ENCODE measurements at places on chromosomes 5 and 9. TPM values are rescaled to one million over a fixed set of nuclear protein-coding genes. Genes with fewer than 3 reads are reported as not detected.

- DNase-seq = peak; percentile 36
Observed at GRCh38 chr9:129343424-129344375, 165.6 kb upstream of the IER5L start.

GRCh38 chr9:112556497-112557442, 70.1 kb downstream of the KIAA1958 start:
- no peak for DNase-seq

GRCh38 chr9:120885958-120886357, 9.0 kb upstream of the PHF19 start:
- no peak for DNase-seq

GRCh38 chr9:78919701-78920100, 622.8 kb downstream of the PSAT1 start:
- DNase-seq = no peak

- DNase-seq = no peak
Observed at GRCh38 chr9:83601463-83601862, 21.5 kb upstream of the IDNK start.

DNA sequence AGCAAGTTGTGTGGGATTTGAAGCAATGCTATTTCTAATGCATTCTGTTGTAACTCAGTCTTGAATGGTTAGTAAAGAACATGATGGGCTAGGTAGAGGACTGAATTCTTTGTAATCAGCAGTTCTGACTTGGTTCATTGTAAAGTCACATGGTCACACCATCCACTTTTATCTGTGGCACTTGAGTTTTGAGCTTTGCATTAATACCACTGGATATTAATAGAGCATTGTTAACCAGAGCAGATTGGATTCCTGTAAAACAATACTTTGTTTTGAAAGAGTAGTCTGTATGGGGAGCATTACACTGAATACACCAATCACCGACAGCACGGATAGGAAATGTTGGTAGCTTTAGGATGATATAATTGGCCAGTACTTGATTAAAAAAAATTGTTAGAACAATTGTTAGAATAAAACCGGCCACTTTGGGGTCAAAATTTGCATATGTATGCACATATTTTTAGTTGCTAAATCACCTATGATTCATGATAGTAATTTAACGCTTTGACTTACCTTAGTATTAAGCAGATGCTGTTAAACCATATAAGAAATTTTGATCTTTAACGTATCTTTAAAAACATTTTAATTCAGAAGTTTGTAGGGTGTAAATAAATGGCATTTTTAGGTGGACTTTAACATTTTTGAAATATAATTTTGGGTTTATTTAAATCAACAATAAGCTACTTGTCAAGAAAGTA, 17.4 kb downstream of the SLC12A2 start:
- DNase-seq = no peak

GRCh38 chr9:128634651-128635262, 21.9 kb downstream of the DYNC2I2 start:
- DNase-seq = no peak

GRCh38 chr9:72382405-72382804, 17.4 kb upstream of the ZFAND5 start:
- no peak for DNase-seq

DNA sequence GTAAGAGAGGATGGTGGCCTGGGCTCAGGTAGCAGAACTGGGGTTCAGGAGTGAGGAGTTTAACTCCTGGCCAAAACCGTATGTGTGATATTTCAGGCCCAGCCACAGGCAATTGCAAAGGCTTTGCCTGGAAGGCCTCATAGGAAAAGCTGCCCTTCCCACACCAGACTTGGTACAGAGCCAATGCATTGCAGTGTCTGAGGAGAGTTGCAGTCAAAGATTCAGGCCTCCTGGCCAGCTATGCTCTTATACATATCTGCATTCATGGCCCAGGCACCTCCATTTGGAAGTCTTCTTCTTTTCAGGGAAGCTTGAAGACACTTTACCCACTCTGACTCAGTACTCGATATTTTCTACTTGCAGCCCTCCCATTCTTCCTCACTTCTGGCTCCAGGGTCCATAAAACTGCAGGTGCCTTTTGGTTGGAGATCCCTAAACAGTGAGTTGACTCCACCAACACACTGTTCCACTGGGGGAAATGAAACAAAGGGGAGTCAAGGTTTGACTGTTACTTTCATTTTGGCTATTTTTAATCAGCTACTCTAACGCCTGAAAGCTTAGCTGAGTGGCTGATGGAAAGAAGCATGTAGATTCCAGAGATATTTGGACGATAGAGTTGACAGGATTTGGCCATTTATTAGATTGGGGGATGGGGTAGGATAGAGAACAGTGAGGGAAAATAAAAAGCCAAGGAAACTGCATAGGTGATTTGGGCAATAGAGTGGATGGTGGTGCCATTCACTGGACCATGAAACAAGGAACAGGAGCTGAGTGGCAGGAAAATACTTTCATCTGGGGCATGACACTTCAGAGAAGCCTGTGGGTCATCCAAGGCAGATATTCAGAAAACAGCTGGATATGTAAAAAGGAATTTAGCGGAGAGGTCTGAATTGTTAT, 30.6 kb upstream of the IL33 start:
- no peak for DNase-seq

The LCN9 gene
- total RNA-seq = not detected

The DOLK gene
- total RNA-seq = 14.7 TPM

The SREK1IP1 gene
- total RNA-seq = 32.9 TPM

The PDLIM4 gene
- 3.1 TPM for total RNA-seq

The RNF183 gene
- not detected for total RNA-seq

The IFNB1 gene
- total RNA-seq = not detected
